Mucosa of gallbladder (tissue), 1 donor: ENCODE measurements at places on chromosomes 12 and 14.

DNA sequence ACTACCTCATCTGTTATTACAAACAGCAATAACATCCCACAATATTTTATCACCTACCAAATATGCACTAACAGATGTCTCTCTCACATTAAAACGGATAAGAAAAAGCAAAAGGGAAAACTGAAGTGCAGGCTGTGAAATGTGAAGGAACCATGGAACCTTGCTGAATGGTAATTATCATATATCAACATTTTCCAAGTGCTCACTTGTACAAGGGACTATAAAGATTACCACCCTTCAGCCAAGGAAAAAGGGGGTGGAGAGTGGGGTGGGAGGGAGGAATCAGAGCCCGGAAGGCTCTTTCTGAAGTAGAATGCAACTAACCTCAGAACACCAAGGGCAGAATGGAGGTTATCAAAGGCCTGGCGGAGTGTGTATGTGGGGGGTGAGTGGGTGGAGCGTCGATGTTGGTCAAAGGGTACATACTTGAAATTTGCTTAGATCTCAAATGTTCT is 1.2 kb downstream of the SNX6 start:
- DNase-seq = no peak

DNA sequence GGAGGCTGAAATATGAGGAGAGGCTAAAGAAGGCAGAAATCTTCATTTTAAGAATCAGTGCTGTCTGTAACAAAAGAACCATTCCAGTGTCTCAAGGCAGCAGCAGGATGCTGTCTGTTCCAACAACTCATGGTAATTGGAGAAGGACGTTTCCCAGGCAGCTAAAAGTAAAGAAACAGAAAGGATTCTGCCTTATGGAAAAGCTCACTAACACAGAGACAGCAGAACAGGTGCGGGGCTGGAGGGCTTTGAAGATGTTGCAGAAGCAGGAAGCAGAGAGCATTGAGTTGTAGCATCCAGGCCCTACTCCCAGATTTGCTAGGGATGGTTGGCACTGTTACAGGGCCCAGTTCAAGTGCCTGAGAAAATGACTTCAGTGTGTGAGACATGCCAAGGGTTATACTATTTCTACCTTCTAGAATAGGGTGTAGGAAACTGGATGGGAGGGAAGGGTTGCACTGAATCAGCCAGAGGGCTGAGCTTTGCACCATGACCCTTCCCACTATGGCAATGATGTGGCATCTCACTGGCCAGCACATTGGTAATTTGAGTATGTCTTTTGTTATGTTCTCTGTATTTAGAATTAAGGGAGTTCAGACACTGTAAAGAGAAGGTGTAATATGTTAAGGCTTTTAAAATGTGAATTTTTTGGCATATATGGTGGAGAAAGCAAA is 160.0 kb upstream of the FBXO33 start:
- no peak for DNase-seq

GRCh38 chr14:56810147-56810719 is at the start of gene OTX2:
TSS of gene OTX2 (minus strand) at chr14:56810479. CDS start at chr14:56805456, 5,023 bp downstream.
- DNase-seq = no peak

DNA sequence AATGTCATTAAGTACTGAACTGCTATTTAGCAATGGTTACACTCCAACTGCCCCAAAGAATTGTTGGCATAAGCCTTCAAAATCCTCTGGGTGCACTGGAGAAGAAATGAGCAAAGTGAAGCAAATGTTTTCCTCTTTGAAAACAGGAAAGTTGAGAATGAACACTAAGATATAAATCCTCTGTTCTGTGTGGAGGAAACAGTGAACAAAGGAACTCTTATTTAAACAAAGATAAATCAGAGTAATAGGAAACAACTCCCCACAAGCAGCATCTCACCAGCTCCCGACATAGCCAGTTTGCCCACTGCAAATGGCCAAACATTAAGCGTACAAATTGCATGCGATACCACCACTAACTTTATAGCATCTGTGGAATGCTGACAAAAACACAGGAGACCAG is 54.0 kb downstream of the BCAT1 start:
- DNase-seq = no peak

GRCh38 chr12:121693155-121693687 is 19.3 kb upstream of the TMEM120B start:
- no peak for DNase-seq

- DNase-seq = no peak
Measured at GRCh38 chr12:53507603-53507885, 260 bp upstream of the NPFF start.

DNA sequence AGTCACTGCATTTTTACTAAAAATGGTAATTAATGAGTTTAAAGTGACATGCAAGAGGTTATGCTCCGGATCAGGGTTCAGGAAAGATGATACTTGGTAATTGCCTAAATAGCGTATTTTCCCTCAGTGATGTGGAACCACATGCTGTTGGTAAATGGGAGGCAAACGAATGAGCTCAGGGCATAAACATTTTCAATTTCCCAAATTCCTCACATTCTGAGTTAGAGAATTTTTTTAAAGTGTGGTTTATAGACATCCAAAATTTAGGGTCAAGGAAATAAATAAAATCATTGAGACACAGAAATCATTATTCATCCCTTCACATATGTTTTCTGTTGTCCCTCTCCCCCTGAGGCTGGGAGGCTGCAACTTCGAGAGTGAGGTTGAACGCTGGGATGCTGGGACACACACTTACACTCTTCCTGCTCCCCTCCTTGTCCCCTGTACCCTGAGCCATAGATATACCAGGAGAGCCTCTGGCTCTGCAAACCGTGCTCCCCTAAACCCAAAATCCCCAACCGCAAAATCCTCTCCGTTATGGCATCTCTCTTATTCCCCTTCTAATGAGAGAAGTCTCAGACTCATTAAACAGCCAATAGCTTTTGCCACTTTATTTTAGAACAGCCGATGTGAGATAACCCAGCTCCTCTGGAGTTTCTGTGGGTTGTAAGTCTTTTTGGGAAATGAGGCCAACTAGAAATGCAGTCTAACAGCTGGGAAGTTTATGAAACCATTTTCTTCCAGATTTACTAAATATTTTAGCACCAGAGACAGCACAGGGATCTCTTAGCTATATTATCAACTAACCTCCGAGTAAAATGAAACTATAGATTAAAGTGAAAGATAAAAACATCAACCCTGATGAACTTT is 21.4 kb upstream of the ADGRD1 start:
- DNase-seq = peak; percentile 4
